ENCODE measurements at places on chromosomes 16 and 17.

DNA sequence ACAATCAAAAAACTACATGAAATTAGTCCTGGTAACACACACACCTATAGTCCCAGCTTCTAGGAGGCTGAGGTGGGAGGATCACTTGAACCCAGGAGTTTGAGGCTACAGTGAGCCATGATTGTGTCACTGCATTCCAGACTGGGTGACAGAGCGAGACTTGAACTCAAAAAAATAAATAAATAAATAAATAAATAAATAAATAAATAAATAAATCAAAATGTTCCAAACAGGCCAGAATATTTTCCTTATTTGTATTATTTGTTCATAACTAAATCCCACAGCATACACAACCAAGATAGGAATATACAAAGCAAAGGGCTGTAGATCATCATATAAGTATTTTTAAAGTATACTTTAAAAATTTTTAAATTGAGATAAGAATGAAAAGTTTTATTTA is 537.2 kb upstream of the CDH8 start:
- DNase-seq, result no peak

DNA sequence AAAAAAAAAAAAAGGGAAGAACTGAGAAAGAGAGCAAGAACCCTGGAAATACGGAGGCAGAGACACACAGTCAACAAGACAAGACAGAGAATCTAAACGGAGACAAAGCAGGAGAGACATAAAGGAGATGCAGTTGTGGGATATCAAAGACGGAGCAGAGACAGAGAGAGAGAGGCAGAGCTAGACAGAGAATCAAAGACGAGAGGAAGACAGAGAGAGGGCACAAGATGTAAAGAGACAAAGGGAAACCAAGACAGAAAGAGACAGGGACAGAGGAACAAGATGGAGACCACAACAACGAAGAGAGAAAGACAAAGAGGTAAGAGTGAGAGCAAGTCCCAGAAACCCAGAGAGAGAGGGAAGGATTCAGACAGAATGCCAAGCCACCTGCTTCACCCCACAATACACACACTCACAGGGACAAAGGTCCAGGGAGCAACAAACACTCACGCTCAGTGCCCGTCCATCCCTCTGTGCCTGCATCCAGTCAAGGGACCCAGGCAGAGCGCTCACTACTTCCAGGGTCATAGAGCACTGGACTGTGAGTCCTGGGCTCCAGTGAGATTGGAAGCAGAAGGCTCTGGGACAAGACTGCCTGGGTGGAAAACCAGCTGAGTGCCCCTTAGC is 88.9 kb downstream of the C16orf78 start:
- no peak for DNase-seq

- DNase-seq, result no peak
Observed at GRCh38 chr16:31714903-31715504, 158.6 kb upstream of the ZNF267 start.

GRCh38 chr16:30748634-30749445 is 615 bp downstream of the PHKG2 start:
- peak; percentile 33 for DNase-seq

DNA sequence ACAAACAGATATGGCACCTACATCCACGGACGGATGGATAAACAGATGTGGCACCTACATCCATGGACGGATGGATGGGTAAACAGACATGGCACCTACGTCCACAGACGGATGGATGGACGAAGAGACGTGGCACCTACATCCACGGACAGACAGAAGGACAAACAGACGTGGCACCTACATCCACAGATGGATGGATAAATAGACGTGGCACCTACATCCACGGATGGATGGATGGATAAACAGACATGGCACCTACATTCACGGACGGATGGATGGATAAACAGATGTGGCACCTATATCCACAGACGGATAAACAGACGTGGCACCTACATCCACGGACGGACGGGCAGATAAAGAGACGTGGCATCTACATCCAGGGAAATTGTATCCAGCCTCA is 45.6 kb downstream of the TIMM22 start:
- DNase-seq, result no peak

DNA sequence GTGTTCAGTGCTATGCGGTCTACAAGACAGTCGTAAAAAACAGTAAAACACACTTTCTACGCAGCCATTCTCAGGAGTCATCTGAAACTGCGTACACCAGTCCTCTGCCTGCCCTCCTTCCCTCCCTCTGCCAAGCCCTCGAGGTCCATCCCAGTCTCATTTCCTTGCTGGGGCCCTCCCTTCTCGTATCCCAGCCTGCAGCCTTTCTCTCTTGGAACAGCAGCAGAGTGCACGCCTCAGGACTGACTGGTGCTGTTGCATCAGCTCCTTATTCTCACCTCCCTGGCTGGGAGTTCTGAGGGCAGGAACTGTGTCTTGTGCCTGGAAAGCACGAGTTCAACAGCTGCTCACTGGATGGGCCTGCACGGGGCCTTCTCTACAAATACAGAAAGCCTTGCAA is 12.5 kb downstream of the FAHD1 start:
- no peak for DNase-seq

DNA sequence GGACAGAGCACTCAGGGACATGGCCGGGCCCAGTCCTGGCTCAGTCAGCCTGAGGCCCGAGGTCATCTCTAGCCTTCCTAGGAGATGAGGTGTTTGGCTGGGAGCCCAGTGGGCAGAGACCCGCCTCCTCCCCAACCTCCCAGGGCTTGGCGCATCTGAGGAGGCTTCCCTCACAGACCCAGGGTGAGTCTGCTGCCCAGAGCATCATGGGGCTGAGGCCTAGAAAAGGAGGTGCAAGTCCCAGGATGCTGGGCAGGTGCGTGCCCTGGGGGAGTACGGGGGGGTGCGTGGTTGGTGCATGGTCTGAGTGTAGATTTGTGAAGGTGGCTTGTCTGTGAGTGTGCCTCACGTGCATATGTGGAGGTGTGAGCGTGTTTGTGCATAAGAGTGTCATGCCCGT is 4.7 kb downstream of the PDE6G start:
- no peak for DNase-seq

- no peak for DNase-seq
Observed at GRCh38 chr17:72702136-72702735, 390.3 kb downstream of the SLC39A11 start.

DNA sequence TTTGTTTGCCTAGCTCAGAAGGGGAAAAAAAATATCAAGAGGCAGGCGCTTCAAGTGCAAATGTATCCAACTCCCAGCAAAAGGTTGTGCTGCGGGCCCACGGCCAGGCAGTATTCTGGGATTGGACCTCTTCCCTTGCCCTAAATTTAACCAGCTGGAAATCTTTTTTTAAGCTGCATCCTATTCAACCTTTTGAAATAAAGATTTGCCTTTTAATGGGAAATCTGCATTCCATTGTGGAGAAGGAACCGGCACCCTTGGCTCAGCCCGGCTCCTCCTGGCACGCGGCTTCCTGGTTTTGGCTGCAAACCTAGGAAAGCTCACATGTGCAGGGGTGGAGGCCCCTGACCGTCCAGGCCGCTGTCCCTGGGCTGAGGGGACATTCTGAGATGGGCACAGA is 38.8 kb upstream of the ENPP7 start:
- DNase-seq, result no peak

DNA sequence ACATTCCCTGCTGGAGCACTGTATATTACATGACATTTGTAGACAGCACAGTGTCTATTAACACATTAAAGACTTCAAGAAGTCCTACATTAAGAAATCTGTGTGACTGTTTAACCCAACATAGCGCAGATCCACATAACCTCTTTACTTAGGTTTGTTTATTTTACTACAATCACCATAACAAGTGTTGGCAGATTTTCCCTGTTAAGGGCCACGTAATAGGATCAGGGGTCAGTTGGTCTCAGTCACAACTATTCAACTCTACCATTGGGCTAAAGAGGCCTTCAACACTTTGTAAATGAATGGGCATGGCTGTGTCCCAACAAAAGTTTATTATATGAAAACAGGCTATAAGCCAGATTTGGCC is 51.3 kb upstream of the ADORA2B start:
- no peak for DNase-seq

DNA sequence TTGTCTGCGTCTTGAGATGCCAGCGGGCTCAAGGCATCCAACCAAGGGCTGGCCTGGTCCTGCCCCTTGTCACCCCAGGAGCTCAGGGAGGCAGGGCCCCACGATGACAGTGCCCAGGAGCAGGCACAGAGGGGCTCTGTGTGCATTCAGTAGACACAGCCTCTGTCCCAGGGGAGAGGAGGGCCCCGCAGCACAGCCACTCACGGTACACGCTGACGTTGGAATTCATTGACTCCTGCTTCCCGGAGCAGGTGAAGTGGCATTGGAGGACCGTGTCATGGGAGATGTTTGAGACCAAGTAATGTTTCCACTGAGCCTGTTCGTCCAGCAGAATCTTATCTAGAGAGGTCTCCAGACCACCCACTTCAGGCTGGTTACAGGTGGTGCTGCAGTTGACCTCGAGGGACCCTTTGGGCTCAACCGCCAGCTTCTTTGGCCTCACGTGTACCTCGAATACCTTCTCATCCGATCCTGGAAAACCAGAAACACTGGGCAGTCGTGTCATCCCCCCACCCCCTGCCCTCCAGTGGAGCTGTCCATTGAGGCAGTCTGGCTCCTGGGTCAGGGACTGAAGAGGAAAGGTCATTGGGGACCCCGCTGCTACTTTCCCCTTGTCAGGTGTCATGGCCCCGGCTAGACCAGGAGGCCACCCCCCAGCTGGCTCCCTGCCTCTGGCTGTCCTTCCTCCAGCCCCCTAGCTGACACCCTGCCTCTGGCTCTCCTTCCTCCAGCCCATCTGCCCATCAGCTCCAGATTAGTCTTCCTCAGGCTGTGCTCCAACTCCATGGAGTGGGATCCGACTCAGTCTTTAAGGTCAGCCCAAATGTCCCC is 7.0 kb downstream of the PRR29 start:
- DNase-seq, result no peak

Measured in CD4-positive, alpha-beta T cell treated with Interferon alpha-2 for 1 hour (primary cell).